ENCODE measurements at places on chromosomes 12 and 14. TPM values are rescaled to one million over a fixed set of nuclear protein-coding genes. Genes with fewer than 3 reads are reported as not detected.

Gene PRR4
- 19.3 TPM for total RNA-seq

Gene TRIM9
- 1.1 TPM for total RNA-seq

Gene AICDA
- total RNA-seq: 0.10 TPM

Gene ARMH4
- 18.2 TPM for total RNA-seq

Gene KIF26A
- total RNA-seq: 14.0 TPM

Gene NOVA1
- total RNA-seq: 15.5 TPM

Gene SPIC
- total RNA-seq: not detected

Gene C14orf180
- total RNA-seq: 3.3 TPM

Gene DBX2
- 0.21 TPM for total RNA-seq

DNA sequence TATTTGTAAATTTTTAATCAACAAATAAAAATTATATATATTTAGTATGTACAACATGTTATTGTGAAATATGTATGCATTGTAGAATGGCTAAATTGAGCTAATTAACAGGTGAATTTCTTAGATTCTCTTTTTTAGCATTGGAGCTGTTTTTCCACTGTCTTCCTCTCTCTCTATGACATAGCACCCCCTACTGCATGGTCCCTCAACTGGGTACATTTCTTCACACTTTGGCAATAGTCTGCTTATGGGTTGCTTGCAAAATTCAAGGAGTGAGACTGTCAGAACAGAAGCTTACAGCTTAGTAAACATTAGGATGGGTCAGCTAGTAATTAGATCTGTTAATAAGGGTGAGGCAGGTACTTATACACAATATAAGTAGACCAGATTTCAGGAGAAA lies 658.5 kb upstream of the MGAT4C start:
- DNase-seq: peak; percentile 35

GRCh38 chr12:132494294-132495164 lies 4.6 kb downstream of the FBRSL1 start:
- no peak for DNase-seq

DNA sequence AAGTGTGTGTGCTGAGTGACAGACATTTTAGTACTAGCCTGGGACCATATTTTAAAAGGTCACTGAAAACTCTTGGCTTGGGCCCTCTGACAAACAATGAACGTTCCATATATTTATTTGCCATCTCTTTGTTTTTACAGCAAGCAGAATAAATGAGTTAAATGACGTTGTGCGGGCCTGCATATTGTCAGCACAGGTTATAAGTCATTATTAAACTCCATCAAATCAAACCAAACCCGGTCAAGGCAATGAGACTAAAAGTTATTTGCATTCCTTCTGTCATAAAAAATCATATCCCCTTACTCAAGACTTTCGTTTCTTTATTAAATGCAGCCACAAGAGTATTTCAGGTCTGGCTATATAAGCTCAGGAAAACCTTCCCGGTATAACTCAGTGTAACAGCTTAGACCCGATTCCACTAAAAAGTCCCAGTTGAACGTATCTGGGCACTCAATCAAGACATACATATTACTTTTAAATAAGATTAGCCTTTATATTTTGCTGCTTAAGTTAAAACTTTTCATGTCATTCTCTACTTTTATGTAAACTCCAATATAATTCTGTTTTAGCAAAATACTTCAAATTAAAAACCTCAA lies 84.9 kb downstream of the DICER1 start:
- peak; percentile 39 for DNase-seq

DNA sequence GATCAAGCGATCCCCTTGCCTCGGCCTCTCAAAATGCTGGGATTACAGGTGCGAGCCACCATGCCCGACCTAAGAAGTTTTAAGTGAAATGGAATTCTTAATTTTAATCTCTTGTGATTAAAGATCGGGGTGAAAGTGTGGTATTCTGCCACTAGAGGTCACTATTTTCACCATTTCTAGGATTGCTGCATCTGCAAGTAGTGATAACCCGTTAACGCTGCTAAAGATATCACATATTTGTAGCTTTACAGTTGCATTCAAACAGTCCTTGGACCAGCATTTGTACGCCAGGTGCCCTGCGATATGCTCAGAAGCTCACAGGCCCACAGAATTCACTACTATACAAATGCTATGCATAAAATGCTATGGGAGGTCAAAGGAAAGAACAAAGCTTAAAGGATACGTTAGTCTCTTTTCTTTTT lies 19.3 kb downstream of the CCDC62 start:
- DNase-seq: peak; percentile 66

DNA sequence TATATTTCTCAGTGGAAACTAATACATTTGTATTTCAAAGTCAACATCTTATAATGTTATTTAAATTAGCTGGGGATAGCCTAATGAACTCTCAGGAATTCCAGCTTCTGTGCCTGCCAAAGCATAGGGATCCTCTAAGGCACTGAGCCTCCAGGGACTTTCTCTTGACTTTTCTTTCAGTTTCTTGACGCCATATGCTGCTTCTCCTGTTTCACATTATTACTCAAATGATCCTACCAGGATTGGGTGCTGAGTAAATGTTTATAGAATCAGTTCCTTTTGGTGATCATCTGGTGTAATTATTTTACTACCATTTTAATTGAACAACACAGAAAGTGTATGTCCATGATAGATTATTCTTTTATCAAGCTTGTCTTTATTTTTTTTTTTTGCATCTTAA lies 7.9 kb downstream of the METTL25 start:
- DNase-seq: no peak

- DNase-seq: no peak
These were observed 257.3 kb upstream of the LRFN5 start for GRCh38 chr14:41349289-41349910.

GRCh38 chr12:97324471-97324870 lies 138.1 kb upstream of the RMST start:
- DNase-seq: no peak

- DNase-seq: no peak
These were observed 34.3 kb upstream of the TXNRD1 start for GRCh38 chr12:104181313-104181712.

GRCh38 chr12:108826101-108826806 lies 31.1 kb downstream of the SSH1 start:
- peak; percentile 66 for DNase-seq

DNA sequence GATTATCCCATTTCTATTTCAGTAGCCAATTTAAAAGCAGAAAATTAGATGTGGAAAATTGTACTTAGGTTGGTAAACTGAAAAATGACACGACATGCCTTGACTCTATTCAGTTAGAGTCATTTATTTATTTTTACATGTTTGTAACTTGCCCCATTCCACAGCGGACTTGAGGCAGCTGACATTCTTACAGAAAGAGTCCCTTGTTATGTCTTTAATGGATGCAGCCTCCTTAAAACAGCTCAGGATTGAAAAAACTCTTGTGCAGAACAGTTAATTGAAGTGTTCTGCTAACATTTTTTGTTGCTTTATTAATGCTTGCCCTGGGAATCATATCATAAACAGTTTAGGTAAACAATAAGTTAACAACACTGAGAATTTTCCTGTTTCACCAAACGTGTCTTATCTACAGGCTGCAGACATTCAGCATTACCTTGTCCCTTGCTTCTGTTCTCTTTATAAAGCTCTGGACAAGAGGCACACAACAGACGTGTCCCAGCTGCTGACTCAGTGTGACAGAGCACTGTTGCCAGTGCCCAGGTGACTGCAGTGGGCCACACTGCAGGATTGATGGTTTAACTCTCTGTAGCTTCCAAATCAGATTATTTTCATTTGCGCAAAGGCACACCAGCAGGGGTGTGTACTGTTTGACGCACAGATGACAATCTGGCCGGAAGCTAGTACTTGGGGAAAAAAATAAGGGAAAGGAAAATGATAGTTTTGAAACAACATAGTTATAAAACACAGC lies 101.6 kb downstream of the PELI2 start:
- DNase-seq: no peak

DNA sequence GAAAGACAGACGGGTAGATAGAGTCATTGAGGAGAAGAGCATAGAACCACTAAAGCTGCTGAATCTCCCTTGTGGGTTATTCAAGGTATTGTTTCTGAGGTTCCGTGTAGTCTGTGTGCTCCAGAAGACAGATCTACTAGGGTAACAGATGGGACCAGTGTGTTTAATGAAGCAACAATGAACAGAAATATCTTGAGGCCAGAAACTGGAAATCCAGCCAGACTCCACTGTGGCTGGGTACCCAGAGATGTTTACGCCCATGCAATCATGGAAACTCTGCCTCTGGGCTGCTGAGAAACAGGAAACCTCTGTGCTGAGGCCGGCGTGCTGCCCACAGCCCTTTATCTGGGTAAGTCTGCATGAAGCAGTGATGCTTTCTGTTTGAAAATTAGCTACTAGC lies 8.3 kb downstream of the PROX2 start:
- DNase-seq: no peak

DNA sequence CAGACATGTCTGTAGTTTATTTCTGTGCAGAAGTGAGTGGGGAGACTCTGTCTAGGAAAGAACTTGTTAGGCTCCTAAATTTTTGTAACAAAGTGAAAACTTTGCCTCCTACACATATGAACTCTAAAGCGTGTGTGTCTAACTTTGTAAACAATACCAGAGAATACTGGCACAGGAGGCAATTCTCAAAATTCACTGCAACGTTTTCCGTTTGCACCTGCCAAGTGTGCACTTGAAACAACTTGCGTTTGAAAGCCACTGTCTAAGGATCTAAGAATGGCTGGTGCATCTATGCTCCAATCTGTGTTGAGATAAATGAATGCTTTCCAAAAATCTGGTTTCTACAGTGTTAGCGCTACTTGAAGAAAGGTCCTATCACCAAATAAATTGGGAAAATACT lies 15.3 kb downstream of the GRIP1 start:
- DNase-seq: no peak

GRCh38 chr12:51901121-51901817 lies 6.0 kb upstream of the ACVRL1 start:
- no peak for DNase-seq

- no peak for DNase-seq
These were observed 8.2 kb upstream of the ADSS1 start for GRCh38 chr14:104715871-104716270.

- no peak for DNase-seq
These were observed 53.1 kb downstream of the TAOK3 start for GRCh38 chr12:118319627-118320026.

DNA sequence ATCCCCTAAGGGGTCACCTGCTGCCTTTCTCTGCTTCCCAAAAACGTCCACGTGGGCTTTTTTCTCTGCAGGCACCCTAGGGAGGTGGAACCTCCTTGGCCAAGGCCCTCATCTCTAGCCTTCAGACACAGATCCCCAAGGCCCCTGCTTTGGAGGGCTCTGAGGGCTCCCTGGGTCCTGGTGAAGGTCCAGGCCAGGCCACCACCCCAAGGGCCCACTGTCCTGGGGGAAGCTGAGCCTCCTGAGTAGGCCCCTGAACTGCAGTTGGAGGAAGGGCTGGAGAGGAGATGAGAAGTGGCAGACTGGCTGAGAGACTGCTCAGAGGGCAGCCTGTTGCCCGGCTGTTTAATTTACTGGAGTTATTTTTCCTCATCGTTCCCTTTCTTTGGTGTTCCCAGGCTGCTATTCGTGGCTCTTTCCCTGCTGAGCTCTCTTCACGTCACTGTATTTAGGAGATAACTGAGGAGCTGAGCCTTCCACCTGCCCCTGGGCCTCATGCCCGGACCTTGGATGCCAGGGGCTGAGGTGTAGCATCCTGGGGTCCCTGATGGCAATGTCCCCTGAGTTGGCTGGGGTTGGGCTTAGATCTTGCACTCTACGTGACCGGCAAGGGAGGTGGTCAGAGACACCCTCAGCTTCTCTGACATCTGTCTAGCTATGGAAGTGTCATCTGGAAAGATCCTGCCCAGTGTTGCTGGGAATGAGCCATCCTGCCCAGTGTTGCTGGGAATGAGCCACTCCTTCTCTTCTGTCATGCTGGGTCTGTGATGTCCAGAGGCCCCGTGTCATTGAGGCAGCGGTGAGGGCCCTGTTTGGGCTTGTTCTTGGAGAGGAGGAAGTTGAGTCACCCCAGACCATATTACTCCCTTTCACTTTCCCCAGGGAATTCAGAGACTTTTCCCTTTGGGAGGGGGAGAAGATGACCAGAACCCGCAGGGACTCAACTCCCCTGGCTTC lies 139.8 kb downstream of the TSPAN9 start:
- DNase-seq: no peak

DNA sequence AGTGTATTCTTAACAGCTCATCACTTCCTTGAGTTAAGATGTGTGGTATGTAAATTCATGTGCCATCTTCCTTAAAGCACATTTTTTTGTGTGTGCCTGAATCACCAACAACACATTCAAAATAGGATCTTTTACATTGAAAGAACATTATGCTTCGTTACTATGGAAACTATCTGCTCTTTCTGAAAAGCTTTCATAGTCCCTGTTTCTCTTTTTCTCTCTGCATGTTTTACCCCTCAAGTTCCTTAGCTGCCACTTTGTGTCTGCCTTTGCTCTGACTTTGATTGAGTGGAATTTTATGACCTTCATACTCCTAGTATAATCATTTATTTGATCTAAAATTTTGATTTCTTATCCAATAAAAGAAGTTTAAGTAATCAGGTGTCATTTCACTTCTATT lies 880.3 kb upstream of the FOXG1 start:
- no peak for DNase-seq

DNA sequence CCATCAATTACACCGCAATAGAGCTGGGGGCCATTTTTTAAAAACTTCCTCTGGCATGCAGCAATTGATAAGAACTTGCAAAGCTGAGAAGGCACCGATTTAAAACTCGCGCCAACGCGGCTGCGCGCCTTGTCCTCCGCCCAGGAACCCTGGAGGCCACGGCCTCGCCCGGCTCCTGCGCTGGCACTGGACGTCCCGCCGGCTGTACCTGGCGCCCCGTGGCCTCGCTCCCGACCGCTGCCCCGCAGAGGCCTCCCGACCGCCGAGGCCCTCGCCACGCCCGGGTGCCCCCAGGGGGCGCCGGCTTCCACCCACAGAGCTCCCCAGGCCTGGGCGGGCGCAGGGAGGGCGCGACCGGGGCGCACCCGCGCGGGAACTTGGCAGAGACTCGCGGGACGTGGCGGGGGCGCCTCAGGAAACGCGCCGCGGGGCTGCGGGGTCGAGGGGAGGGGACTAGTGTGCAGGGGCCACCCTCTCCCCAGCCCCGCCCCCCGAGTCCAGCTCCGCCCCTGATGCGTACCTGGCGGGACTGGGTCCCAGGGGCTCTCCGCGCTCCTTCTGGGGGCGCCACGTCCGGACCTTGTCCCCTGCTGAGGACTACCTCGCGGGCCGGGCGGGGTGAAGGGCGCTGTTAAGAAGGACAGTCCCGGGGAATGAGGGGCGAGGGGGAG lies 65.7 kb downstream of the TNFAIP2 start:
- peak; percentile 31 for DNase-seq

Data from tongue (tissue), 3 donors.